ENCODE measurements at places on chromosomes 2 and 18.

DNA sequence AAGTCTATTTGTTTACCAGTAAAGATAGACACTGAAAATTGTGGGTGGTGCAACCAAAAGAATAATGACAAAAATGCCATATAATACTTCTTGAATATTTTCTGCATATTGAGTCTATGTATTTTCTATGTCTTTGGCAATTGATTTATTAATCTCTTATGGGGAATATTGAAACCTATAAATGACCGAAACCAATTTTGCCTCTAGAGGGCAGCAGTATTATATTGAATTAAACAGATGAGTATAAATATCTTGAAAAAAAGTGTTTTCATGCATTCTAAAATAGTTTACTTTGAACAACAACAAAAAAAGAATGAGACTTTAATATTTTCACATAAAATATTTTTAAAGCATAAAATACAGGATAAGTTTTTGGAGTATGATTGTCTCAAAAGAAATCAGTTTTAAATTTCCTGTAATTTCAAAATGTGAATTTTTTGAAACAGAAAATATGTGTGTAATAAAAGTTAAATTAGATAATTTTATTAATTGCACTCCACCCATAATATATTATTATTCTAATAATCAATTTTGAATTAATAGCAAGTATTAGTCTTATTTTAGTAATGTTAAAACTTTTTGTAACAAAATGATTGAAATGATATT, 49.9 kb upstream of the CALCRL start:
- DNase-seq = no peak

- DNase-seq = no peak
Observed at GRCh38 chr18:35588995-35589394, 7.5 kb downstream of the GALNT1 start.

DNA sequence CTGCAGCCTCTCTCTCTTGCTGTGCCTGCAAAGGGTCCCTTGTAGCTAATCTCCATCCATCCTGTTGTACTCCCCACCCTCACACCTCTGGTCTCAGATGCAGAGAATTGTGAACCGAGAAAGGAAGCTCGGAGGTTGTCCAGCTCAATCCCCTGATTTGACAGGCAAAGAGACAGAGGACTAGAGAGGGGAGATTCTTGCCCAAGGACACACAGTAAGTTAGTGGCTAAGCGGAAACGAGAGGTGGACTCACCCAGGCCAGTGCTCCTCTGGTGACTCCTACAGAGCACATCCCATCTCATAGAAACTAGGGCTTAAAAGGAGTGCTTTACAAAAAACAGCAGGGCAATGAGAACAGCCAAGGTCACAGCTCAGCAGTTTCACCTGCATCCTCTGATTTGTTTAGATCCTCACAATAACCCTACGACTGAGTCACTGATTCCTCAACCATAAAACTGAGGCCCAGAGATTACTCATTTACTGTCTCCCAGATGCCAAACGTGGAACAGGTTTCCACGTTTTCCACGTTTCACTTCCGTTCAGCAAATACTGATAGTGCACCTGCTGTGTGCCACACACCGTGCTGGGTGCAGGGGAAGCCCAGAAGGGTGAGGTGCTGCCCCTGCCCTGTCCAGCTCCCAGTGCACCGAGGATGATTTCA, 22.1 kb downstream of the EHD3 start:
- DNase-seq = no peak

DNA sequence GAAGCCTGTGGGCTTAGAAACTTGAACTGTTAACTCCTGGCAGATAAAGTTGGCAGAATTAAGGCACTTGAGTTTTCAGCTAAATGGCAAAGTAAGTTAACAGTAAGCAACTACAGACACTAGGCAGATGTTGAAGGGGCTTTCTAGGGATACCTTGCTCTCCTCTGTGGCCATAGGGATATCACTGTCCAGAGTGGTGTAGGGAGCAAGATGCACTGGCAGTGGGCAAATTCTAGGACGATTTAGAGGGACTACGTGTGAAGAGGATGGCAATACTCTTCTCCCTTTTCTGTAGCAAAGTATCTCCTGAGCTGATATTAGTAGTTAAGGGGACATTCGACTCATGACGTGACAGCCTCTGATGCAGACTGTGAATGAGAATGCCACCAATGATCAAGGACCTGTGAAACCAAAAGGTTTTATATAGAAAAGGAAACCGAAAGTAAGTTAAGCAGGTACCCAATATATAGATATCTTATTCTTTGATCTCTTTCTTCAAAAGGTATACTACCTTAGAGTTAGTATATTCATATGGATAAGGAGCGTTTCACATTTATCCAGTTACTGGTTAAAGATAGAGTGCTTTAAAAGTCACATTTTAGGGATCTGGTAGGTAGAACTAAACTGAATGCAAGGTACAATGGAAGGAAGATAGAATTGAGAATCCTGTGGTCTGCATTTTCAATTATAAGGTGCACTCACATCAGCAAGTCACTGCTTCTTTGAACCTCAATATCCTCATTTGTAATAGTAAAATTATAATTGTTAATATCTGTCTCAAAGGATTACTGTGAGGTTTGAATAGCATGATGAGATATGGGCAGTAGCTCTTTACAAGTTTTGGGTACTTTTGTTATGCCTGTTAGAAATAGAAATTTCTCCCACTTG, 106.4 kb downstream of the KCNH7 start:
- no peak for DNase-seq

- no peak for DNase-seq
Observed at GRCh38 chr2:108786008-108786353, 590 bp upstream of the CCDC138 start.

DNA sequence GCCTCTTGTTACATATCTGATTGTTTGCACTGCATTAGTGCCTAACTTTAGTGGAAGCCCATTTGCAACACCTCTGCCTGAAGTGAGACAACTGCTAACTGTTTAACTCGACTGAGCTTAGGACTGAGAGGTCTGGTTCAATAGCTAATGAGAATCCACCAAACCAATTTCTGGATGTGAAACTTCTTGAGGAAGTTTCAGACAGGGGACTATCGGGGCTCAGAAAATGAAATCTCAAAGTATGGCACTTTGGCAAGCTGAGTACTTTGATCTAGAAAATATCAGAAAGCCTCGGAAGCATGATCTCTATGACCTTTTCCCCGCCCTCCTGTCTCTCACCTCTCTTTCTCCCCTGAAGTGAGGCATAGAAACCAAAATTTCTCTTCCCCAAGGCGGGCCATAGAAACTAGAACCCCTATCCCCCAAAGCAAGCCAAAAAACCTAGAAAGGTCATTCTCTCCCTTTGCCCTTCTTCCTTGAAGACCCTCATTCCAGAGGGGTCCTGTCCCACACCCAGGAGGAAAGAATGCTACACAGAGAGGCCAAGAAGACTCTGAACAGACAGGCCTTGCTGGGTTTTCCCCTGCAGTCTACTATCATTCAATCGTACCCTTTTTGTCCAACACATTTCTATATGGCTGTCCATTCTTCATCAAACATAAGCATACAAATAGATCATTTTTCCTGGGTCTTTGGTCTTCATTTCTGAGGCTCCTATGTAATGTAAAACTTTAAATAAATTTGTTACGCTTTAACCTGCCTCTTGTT, 69.6 kb upstream of the CREB1 start:
- DNase-seq = no peak

DNA sequence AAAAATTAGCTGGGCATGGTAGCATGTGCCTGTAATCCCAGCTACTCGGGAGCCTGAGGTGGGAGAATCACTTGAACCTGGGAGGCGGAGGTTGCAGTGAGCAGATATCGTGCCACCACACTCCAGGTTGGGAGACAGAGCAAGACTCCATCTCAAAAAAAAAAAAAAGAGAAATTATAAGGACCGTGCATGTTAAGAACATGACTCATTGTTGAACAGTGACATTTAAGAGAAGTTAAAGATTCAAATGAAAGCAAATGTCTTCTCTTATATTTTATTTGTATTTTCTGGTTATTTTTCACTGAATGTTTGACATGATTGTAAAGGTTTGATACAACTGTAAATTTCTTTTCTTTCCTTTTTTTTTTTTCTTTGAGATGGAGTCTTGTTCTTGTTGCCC, 69.6 kb downstream of the APLF start:
- no peak for DNase-seq

- DNase-seq = no peak
Observed at GRCh38 chr2:201633661-201634249, 9.5 kb downstream of the TMEM237 start.

GRCh38 chr2:46555011-46555410, 75.6 kb downstream of the TMEM247 start:
- no peak for DNase-seq

- DNase-seq = no peak
Observed at GRCh38 chr2:52974127-52974526, 793.5 kb upstream of the CHAC2 start.

GRCh38 chr2:29114946-29115609, at the start of gene CLIP4:
CLIP4 (plus strand) TSS chr2:29115415; CDS start chr2:29121389, 5,974 bp downstream.
- peak; percentile 31 for DNase-seq

GRCh38 chr18:52869942-52870907, 530.2 kb downstream of the DCC start:
- no peak for DNase-seq

DNA sequence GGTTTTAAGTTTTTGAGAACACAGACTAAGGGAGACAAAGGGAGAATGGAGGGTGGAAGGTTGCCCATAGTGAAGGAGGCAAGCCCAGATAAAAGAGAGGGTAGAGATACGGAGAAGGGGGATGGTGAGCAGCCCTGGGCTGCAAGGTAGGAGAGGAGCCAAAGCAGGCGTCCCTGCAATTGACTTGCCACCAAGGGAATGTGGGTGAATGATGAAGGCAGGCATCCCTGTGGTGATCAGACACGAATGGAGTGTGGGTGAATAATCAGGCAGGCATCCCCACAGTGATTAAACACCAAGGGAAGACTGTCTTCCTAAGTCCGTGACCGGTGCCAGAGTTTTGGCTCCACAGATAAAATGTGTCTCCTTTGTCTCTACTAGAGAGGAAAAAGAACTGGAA, 16.5 kb upstream of the ALPK2 start:
- no peak for DNase-seq

DNA sequence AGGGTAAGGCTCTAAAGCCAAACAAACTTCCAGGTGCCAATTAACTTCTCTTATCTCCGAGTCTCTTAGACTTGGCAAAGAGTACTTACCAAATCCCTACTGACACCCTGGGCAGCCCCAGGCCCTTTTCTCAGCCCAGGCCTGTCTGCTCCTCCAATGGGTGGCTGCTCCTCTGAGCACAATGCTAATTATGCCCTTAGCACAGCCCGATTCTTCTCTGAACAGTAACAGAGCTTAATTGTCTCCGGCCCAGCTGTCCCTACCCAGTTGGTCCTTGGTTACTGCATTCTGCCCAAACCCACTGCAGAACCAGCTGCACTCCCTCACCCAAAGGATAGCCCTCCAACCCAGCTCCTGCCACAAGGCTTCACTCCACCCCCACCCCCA, 110.3 kb downstream of the SMAD7 start:
- DNase-seq = no peak

- no peak for DNase-seq
Observed at GRCh38 chr2:181790716-181791649, 100.5 kb upstream of the ITPRID2 start.

All from activated T-helper 1 cell treated with anti-CD3 and anti-CD28 coated beads, Interleukin-2, amount 50 U/mL, for 16 hours (primary cell).